ENCODE measurements at places on chromosomes 3 and 15. TPM values are rescaled to one million over a fixed set of nuclear protein-coding genes. Genes with fewer than 3 reads are reported as not detected.

The CD200 gene
- total RNA-seq, result 1.8 TPM

The ARMC8 gene
- 69.5 TPM for total RNA-seq

The ASB14 gene
- total RNA-seq, result not detected

The VILL gene
- total RNA-seq, result 41.9 TPM

The IL17RE gene
- total RNA-seq, result 0.88 TPM

The SKOR1 gene
- total RNA-seq, result 1.0 TPM

The CGNL1 gene
- not detected for total RNA-seq

The CHRNB4 gene
- not detected for total RNA-seq

The CLDN1 gene
- total RNA-seq, result not detected

Data from naive thymus-derived CD8-positive, alpha-beta T cell (primary cell).